ENCODE measurements at places on chromosomes 13 and 19.

DNA sequence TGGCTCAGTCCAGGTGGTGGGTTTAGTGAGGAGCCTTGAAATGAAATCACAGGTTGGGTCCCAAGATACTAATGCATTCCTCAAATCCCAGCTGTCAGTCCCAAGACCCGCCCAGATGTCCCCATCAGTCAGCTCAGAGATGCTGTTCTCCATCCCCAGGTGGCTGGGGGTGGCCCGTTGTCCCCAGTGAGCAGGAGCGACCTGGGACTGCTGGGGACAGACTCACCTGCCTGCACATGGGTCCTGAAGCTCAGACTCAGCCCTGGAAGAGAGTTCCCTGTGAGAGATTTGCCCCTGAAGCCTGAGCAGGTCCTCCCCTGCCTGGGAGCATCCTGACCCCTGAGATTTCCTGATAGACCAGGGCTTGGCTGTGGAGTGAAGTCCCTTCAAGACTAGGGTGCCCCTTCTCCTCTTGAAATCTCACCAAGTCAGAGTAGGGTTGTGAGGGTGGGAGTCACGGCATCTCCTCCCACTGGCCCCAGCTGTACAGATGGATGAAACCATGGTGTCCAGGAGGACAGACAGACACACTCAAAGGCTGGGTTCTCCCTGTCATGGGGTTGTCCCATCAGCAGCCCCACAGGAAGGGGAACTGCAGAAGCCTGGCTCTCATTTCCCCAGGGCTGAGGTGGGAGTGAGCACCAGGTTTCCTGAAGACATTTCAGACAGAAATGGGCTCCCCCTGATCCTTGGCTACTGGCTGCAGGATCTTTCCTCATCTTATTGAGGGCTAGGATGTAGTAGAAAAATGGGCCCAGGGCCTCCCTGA lies 14.4 kb downstream of the LILRA5 start:
- DNase-seq, result no peak

DNA sequence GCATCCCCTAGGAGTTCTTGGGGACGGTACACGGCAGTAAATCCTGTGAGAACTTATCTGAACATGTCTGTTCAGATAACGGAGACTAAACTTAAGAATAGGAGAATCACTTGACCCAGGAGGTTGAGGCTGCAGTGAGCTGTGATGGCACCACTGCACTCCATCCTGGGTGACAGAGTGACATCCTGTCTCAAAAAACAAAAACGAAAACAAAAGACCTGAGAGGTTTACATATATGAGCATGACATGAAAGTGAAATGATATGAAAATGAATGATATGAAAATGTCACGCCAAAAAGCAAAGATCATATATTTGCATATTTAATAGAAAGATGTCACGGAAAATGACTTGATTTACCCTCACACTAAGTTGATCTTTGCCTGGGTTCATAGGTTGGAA lies 5.8 kb downstream of the ZNF175 start:
- no peak for DNase-seq

- no peak for DNase-seq
These were observed 33.6 kb downstream of the AKAP11 start for GRCh38 chr13:42305503-42305902.

DNA sequence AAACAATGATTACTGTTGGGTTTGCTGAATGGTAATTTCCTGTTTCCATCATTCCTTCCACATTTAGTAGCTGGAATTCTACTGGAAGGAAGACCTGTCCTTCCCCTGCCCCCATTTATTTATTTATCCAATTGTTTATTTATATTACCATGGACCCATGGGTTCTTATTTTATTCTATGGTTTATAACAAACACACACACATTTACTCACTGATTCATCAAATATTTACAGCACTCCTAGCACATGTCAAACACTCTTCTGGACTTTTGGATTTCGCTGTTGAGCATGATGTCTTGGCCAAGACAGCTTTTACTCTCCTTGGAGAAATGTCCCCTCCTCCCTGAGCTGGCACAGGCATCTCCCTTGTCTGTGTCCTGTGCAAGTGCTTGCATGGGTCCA lies 227.8 kb upstream of the MAB21L1 start:
- DNase-seq, result no peak

- no peak for DNase-seq
These were observed 64.1 kb upstream of the OXGR1 start for GRCh38 chr13:97058391-97058790.

DNA sequence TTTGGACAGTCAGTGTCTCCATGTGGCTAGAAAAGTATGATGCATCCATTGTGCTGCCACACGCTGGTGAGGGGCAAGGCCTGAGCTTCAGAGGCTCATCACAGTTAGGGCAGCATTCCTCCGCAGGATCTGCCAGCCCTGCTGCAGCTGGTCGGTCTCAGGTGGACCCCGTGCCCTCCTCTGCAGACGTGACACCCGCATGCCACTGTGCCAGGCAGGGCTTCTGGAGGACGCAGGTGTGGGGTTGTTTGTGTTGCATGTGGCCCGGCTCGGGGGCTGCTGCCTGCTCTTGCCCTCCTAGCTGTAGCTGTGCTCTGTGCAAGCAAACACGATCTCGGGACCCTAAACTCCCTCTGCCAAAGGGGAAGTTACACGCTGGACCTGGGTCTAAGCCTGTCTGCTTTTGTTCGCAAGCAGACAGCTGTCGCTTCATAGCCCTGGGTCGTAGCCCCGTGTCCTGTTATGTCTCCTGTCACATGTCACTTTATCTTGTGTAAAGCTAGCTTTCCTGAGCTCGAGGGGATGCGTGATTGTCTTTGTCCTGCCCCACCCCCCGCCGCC lies 45.3 kb downstream of the SLC7A9 start:
- no peak for DNase-seq

GRCh38 chr13:20057963-20058362 lies 99.4 kb downstream of the ZMYM2 start:
- no peak for DNase-seq

DNA sequence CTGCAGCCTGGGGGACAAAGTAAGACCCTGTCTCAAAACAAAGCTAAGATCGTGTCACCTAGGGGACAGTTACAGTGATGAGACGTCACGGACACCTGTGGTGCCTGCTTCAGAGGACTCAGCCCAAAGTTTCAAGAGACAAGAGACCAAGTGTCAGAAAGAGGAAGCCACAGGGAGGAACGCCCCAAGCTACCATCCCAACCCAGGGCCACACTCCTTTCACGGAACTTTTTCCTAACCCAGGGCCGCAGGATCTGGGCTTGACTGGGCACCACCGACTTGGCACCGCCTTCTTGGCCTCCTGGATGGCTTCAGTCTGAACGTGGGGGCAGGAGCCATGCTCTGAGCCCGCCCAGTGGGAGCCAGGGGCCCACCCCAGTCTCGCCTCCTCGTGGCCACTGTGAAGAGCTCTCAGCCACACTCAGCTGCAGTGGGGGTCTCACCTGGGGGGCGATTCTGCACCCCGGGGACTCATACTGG lies 8.5 kb downstream of the MOB3A start:
- DNase-seq, result peak; percentile 43

GRCh38 chr13:50106559-50106958 lies 91.3 kb downstream of the KCNRG start:
- DNase-seq, result no peak
